ENCODE measurements at places on chromosomes 4 and X.
A peak's percentile ranks its signal among the peaks of the same experiment; 100 is the strongest.

DNA sequence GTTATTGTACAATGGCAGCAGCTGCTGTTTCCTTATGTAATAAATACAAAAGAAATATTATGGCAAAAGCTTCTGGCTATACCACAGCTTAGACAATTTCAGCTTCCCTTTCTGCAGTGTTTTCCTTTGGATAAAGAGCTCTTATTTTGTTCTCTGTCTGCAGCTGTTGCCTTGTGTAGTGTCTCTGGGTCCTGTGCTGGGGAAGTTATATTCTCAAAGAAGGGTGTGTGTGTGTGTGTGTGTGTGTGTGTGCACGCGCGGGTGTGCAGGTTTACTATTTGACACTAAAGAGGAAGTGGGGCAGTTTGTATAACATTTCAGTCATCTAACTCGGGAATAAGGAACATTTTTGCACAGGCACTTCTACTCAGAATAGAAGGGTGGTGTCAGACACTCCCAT is 83.6 kb downstream of the REPS2 start:
- DNase-seq = no peak

DNA sequence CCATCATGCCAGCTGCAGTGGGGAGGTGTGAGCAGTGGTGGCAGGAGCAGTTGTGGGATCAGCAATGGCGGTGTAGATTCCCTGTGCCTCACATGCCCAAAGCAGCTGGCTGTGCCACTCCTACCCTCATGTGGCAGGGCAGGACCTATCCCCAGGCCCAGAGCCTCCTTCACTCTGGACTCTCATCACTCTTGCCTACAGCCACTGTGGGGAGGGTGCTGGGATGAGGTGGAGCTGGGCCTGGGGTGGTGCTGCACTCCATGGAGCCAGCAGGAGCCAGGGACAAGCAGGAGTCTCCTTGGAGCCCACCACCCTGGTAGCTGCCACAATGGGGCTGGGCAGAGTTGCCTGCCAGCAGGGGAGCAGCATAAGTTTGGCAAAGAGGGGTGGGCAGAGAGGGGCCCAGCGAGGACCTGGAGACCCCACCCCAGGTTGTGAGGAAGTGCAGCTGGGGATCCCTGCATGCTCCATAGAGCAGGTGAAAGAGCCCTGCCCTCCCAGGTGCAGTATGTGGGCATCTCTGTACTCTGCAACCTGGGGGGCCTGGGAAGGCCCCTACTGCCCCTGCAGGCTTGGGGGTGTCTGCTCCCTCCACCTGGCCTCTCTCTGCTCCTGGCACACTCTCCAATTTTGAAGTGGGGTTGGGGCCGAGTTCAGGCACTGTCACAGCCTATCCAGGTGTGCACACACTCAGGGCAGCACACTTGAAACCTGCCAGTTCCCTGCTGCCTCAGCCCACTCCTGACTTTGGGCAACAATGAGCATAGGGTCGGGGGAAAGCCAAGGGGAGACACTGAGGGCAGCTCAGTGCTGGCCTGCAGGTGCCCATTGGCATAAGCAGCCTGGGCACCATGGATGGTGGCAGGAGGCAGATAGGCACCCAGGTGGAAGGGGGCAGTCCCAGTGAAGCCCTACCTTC is 74.0 kb upstream of the INTU start:
- DNase-seq = no peak

GRCh38 chr4:25068386-25068785 is 37.6 kb upstream of the LGI2 start:
- DNase-seq = no peak

DNA sequence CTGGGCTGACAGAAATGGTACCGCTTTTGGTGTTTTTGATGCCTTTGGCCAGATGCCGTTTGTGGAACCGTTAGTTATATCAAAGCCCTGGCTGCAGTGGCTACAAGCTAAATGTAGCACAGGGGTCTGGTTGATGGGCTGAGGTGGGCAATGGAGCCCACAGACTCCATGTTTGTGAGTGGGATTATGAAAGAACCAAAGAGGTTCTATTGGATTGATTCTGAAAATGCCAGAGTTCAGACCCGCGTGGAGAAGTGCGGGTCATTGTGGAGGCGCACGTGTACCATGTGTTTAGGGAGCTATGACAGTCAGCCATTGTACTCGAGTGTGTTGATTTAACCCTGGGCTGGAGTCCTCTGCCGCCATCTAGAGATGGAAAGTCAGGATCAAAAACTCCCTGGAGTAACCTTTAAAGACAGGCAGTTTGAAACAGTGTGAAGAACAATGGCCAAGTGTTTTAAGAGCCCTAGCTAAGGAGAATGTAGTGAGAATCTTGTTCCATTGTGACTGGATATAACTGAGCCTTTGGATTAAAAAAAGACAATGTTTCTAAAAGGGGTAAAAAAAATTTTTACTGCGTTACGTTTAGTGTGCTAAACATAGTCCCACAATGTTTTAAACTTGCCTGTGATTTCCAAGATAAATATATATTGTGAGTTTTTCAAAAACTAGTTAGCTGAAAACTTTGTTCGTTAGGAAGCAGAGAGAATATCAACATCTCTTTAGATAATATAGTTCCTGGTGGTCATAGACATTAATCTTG is 12.7 kb downstream of the ART3 start:
- peak; percentile 31 for DNase-seq

- DNase-seq = peak; percentile 66
These were observed 35.8 kb upstream of the TNIP3 start for GRCh38 chr4:121199742-121200561.

DNA sequence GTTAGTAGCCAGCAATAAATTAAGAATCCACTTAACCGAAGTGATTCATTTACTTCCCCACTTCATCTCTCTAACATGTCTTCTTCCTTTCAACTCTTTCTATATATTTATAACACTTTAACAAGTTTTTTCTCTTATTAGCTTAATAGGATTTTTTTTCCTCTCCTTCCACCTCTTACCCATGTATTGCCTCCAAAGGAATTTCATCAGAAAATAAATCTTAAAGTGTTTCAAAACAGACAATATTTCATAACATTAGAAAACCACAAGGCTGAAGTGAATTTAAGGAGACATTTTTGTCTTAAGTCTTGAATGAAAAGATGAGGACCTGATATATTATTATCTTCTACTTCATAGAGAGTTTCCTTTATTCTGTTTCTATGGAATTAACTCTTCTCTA is 101.5 kb downstream of the PDGFC start:
- no peak for DNase-seq

- no peak for DNase-seq
These were observed 852.7 kb upstream of the FRG1 start for GRCh38 chr4:189087971-189088370.

GRCh38 chr4:48299560-48299959 is 29.9 kb upstream of the TEC start:
- no peak for DNase-seq

DNA sequence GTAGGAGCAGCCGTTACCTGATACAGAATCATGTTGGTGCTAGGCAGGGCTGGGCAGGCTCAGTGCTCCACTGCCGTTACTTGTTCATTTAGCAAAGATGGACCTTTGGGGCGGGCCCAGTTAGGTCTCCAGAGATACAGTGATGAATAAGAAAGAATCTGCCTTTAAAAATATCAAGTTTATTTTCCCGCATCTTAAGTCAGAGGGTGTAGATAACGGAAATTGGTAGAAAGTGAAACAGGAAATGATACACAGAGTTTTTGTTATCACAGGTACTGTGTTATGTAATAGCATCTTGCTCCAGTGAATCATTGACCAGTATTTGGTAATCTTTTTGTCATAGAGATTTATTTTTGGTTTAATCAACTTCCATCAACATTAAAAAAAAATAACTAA is 5.5 kb downstream of the TMEM131L start:
- DNase-seq = peak; percentile 68

- no peak for DNase-seq
These were observed 102.1 kb downstream of the RELL1 start for GRCh38 chr4:37584071-37584470.

DNA sequence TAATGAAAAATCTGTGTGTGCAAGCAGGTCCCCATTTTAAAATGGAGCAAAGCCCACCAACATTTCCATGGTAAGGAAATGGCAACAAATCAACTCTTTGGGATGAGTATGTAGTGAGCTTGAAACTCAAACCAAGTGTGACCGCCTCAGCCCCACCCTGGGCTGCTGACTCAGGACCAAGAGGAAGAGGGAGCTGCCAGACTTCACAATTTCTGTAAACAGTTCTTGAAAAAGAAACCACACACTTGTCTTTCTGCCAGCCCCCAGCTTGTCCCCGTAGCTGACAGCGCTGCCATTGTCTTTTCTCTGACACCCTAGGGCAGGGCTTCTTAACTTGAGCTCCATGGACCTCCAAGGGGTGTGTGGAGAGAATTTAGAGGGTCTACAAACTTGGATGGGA is 10.3 kb downstream of the RTL5 start:
- peak; percentile 65 for DNase-seq

GRCh38 chr4:158991534-158992155 is 111.2 kb upstream of the RAPGEF2 start:
- no peak for DNase-seq

DNA sequence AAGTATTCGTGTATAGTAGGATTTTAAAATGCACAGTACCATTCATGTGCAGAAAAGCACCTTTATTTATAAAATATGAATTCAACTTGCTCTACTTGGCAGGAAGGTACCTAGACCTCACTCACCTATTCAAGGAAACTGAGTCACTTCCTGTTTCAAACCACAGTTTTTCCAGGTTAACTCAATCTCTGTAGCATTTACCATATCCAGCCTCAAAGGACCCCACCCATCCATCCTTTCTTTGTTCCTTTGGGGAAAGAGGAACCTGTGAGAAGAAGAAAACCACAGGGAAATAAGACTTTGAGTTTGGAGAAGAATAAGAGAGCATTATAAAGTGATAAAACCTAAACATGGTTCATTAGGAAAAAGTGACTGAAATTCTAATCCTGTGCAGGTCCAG is 250.7 kb downstream of the CBR4 start:
- DNase-seq = no peak

DNA sequence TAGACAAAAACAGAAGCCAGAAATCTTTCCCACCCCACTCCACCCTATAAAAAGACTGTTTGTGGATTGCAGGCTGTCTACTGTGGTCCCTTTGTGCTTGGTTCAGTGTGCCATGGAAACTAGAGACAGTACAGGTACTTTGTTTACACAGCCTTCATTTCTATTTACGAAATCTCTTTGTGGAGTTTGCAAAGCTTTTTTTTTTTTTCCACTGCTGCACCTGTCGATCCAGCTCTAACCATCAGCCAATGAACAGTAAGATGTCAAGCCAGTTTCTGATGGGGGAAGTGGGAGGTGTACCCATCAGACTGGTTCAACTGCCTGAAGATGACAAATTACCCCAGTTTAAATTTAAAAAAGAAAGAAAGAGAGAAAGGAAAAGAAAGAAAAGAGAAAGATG is 20.2 kb upstream of the LRBA start:
- DNase-seq = no peak

GRCh38 chr4:181046809-181047208 is 1196.4 kb upstream of the TENM3 start:
- no peak for DNase-seq

DNA sequence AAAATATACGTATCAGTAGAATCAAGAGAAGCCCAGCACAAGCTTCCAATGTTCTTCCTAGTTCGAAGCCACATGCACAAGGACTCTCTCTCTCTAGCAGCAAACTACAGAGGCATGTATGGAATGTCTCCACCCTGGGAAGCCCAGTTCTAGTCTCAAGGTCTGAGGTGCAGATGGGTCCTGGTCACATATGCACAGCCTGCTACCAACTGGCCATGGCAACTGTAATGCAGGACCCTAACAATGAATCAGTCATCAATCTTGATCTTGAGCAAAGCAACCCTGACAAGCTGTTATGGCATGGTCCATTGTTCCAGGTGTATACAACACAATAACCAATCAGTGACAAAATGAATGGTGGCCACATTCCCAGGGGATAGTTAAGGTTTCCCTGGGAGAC is 55.8 kb downstream of the MBNL3 start:
- no peak for DNase-seq

All from activated CD4-positive, alpha-beta memory T cell treated with anti-CD3 and anti-CD28 coated beads for 36 hours (primary cell).